ENCODE measurements at places on chromosomes 11 and 22. TPM values are rescaled to one million over a fixed set of nuclear protein-coding genes. Genes with fewer than 3 reads are reported as not detected.

GDPD4 gene
- total RNA-seq = not detected

GALNT18 gene
- total RNA-seq = 21.1 TPM

CAT gene
- total RNA-seq = 113 TPM

GATD1 gene
- total RNA-seq = 33.8 TPM

SLC22A9 gene
- total RNA-seq = not detected

SLC43A3 gene
- total RNA-seq = 49.5 TPM

GAL gene
- not detected for total RNA-seq

RAB36 gene
- 6.5 TPM for total RNA-seq

KCNK4 gene
- total RNA-seq = not detected

POLA2 gene
- 16.9 TPM for total RNA-seq

FAM180B gene
- total RNA-seq = 0.96 TPM

SPTBN2 gene
- 19.5 TPM for total RNA-seq

RIMBP3C gene
- total RNA-seq = 0.15 TPM

FBLN1 gene
- 374 TPM for total RNA-seq

KCNJ1 gene
- total RNA-seq = not detected

GGTLC3 gene
- not detected for total RNA-seq

ADM2 gene
- not detected for total RNA-seq

KRTAP5-7 gene
- not detected for total RNA-seq

PANX3 gene
- not detected for total RNA-seq

MRPL21 gene
- total RNA-seq = 47.6 TPM

RTCB gene
- total RNA-seq = 66.9 TPM

NCR3LG1 gene
- 4.7 TPM for total RNA-seq

RHOD gene
- 12.4 TPM for total RNA-seq

Measured in gastroesophageal sphincter (tissue), 4 donors.